ENCODE measurements at places on chromosomes 11 and 22. TPM values are rescaled to one million over a fixed set of nuclear protein-coding genes. Genes with fewer than 3 reads are reported as not detected.

Gene SNX32
- 0.23 TPM for polyA plus RNA-seq

Gene PYGM
- polyA plus RNA-seq: 1.2 TPM

Gene UCP3
- polyA plus RNA-seq: 2.0 TPM

Gene TTC28
- polyA plus RNA-seq: 6.8 TPM

Gene APOA1
- polyA plus RNA-seq: 3.5 TPM

Gene SPTBN2
- polyA plus RNA-seq: 45.9 TPM

Gene LINC01488
- not detected for polyA plus RNA-seq

Gene C1QTNF5
- polyA plus RNA-seq: 27.9 TPM

Gene FXYD6
- polyA plus RNA-seq: 48.0 TPM

Gene APOA5
- polyA plus RNA-seq: 4.0 TPM

Gene KRTAP5-9
- 1.0 TPM for polyA plus RNA-seq

Gene OR56A5
- polyA plus RNA-seq: not detected

DNA sequence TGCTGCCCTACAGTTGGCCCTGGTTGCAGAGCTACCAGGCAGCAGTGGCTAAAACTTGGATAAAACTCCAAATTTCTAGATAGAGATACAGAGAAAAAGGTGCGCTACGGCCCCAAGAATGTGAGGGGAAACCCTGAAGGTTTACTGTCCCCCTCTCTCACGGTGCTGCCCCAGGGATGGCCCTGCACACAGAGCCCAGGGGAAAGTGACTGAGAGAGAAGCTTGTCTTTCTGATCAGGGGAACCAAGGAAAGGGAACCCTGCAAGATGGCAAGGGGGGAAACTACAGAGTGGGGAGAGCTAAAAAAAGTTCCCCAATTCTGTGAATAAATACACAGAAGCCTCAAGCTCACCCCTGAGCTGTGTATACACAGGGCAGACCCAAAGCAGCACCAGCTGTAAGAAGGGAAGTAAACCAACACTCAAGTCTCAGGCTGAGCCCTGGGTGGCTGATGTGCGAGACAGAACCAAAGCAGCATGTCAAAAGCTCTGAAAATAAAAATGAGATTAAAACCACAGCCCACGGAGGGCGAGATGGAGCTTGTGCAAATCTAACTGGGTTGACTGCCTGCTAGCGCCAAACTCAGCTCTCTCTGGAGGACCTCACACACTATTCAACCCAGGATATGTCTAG, 22.1 kb downstream of the GNB1L start:
- H3K4me1 ChIP-seq: no peaks in the 10 kb centered on the region
- no peaks in the 10 kb centered on the region for H3K27me3 ChIP-seq
- H3K27ac ChIP-seq: no peak overlapping the region
- H3K36me3 ChIP-seq: no peaks in the 10 kb centered on the region
- H3K4me3 ChIP-seq: no peak overlapping the region

DNA sequence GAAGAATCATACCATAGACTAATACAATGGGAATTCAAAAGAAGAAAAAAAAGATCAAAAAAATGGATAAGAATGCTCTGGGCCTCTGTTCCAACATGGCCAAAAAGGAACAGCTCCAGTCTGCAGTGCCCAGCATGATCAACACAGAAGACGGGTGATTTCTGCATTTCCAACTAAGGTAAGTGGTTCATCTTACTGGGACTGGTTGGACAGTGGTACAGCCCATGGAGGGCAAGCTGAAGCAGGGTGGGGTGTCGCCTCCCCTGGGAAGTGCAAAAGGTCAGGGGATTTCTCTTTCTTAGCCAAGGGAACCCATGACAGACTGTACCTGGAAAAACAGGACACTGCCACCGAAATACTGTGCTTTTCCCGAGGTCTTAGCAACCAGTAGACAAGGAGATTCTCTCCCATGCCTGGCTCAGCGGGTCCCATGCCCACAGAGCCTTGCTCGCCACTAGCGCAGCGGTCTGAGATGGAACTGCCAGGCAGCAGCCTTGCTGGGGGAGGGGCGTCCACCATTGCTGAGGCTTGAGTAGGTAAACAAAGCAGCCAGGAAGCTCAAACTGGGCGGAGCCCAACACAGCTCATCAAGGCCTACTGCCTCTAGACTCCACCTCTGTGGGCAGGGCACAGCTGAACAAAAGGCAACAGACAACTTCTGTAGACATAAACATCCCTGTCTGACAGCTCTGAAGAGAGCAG, 428.4 kb downstream of the MN1 start:
- H3K4me1 ChIP-seq: peaks cover under 1% of the 10 kb centered on the region
- H3K27ac ChIP-seq: peak overlapping the region; percentile 55
- peak; percentile 84 for DNase-seq
- H3K36me3 ChIP-seq: no peaks in the 10 kb centered on the region
- H3K4me3 ChIP-seq: no peak overlapping the region
- H3K27me3 ChIP-seq: no peaks in the 10 kb centered on the region

- no peaks in the 10 kb centered on the region for H3K36me3 ChIP-seq
- no peak overlapping the region for H3K4me3 ChIP-seq
- no peak overlapping the region for H3K27ac ChIP-seq
- H3K27me3 ChIP-seq: no peaks in the 10 kb centered on the region
These were observed 2.6 kb upstream of the CHADL start for GRCh38 chr22:41243361-41243760.

- H3K4me1 ChIP-seq: no peaks in the 10 kb centered on the region
- no peak overlapping the region for H3K27ac ChIP-seq
- no peaks in the 10 kb centered on the region for H3K27me3 ChIP-seq
- no peak overlapping the region for H3K4me3 ChIP-seq
- DNase-seq: no peak
These were observed 303.0 kb downstream of the CADM1 start for GRCh38 chr11:115201111-115201792.

DNA sequence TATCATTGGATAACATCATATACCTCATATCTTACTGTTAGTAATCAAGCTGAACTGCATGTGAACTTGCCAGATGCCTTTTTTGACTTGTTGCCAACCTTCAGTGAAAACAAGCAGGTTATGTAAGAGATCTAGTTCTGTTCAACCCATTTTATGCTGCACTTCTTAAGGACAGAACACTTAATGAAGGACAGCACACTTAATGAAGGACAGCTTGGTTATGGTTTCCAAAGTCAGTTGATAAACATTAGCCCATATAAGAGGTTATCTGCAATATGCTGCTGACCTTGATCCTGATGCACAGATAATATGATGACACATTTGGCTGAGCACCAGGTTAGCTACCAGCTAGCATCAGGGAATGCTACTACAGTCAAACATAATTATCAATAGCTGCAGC, 358.7 kb upstream of the PDGFD start:
- no peak for DNase-seq
- no peaks in the 10 kb centered on the region for H3K36me3 ChIP-seq
- no peak overlapping the region for H3K27ac ChIP-seq
- no peaks in the 10 kb centered on the region for H3K27me3 ChIP-seq
- H3K4me3 ChIP-seq: no peak overlapping the region
- no peaks in the 10 kb centered on the region for H3K4me1 ChIP-seq

DNA sequence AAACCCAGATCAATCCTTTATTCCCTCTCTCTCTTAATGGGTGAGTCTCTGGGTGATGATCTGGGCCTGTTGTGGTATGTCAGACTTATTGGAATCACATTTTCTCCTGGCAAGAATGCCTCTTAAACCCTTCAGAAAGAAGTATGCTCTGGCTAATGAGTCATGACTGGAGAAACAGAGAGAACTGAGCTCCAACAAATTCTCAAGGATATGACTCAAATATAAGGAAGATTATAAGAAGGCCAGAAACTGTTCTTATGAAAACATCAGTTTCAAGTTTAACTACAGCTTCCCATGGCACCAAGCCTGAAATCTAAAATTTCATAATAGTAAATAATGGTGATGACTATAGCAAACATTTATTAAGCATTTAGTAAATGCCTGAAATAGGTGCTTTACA, 83.9 kb downstream of the OR5AK2 start:
- no peak overlapping the region for H3K4me3 ChIP-seq
- DNase-seq: no peak
- H3K27ac ChIP-seq: no peak overlapping the region
- H3K4me1 ChIP-seq: no peaks in the 10 kb centered on the region
- H3K27me3 ChIP-seq: no peaks in the 10 kb centered on the region

DNA sequence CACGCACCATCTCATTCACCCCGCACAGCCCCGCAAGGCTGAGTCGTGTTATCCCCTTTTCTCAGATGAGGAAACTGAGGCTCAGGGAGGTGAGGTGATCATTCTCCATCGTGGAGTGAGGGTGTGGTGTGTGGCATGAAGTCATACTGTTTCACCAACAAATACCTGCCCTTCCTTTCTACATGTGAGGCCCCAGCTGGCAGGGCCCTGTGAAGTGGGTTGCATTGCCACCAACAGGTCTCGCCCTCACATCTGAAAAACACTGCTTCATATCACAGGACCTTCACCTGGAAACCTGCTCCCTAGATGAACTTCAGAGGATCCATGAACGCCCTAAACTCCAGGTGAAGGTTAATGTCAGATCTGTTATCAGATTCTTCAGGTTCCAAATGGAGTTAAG, 4.3 kb downstream of the SSTR3 start:
- H3K4me1 ChIP-seq: no peaks in the 10 kb centered on the region
- H3K27ac ChIP-seq: no peak overlapping the region
- H3K4me3 ChIP-seq: no peak overlapping the region
- no peaks in the 10 kb centered on the region for H3K36me3 ChIP-seq
- no peaks in the 10 kb centered on the region for H3K27me3 ChIP-seq

- H3K27me3 ChIP-seq: no peaks in the 10 kb centered on the region
- H3K4me1 ChIP-seq: no peaks in the 10 kb centered on the region
- H3K27ac ChIP-seq: no peak overlapping the region
- DNase-seq: no peak
- no peaks in the 10 kb centered on the region for H3K36me3 ChIP-seq
These were observed 114.9 kb downstream of the ARHGAP32 start for GRCh38 chr11:129077191-129077590.

- H3K27ac ChIP-seq: no peak overlapping the region
- H3K4me3 ChIP-seq: no peak overlapping the region
- no peaks in the 10 kb centered on the region for H3K27me3 ChIP-seq
- no peaks in the 10 kb centered on the region for H3K36me3 ChIP-seq
- no peaks in the 10 kb centered on the region for H3K4me1 ChIP-seq
- no peak for DNase-seq
These were observed 40.3 kb upstream of the A4GALT start for GRCh38 chr22:42760806-42761565.

DNA sequence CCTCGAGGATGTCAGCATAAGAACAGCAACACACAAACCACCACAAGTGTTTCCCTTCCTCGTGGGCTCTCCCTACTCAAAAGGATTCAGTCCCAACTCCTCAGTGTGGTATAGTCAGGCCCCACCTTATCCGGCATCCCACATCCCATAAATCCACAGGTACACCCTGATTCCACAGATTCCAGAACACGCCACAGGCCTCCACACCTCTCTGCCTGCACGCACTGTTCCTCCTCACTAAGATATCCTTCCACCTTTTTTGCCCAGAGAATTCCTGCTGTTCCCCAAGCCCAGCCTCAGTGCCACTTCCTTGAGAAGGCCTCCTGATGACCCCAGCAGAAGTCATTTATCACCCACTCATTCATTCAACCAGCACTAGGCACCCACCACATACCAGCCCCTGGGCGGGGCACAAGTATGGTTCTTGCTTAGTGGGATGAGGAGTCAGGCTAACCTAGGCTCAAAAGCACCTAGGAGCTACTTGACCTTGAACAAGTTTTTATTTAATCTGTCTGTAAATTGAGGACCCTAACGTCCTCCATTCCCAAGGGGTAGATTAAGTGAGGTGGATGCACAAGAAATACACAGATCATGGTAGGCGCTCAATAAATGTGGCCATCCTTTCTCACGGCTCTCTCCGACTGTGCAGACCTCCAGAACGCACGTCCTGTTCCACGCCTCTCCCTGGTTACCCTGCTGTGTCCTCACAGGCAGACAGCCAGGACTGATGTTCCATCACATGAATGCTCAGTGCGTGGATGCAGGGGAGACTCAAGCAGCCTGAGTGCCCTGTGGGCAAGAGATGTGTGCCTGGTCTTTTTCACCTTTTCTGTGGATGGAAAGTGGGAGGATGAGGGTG, 2.1 kb upstream of the KCNJ4 start:
- no peak overlapping the region for H3K27ac ChIP-seq
- no peak for DNase-seq
- H3K4me1 ChIP-seq: peaks cover 4% of the 10 kb centered on the region
- H3K4me3 ChIP-seq: no peak overlapping the region

DNA sequence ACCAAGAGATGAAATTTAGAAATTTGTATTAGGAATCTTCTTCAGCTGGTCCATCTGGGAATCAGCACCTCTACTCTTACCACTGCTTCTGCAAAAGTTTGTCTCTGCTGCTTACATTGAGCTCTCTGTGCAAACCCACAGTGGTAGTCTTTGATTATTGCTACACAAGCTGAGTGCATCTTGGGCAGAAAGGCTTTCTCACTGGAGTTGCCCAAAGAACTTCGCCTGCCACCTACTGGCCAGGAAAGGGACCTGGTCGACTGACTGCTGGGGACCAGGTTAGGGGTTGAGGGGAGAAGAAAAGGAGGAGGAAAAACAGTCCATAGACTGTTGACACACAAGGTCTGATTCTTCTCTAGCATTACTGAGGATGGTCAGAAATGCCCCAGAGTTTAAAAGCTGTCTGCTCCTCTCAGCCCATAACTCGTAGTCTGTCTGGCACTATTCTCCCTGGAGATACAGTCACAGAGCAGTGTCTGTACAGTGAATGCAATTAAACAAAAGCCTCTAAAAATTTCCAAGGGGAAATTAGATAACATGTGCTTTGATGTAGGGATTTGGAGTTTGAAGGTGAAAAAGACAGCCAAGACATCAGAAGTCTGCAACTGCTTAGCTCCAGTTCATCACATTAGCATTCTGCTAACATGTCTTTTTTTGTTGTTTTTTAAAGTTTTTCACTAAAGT, 215.0 kb upstream of the CTSC start:
- H3K36me3 ChIP-seq: no peaks in the 10 kb centered on the region
- no peak overlapping the region for H3K27ac ChIP-seq
- no peaks in the 10 kb centered on the region for H3K27me3 ChIP-seq
- DNase-seq: no peak
- no peak overlapping the region for H3K4me3 ChIP-seq
- H3K4me1 ChIP-seq: no peaks in the 10 kb centered on the region

GRCh38 chr11:7501894-7502293, 11.9 kb upstream of the PPFIBP2 start:
- DNase-seq: no peak
- no peak overlapping the region for H3K4me3 ChIP-seq
- no peaks in the 10 kb centered on the region for H3K27me3 ChIP-seq
- no peaks in the 10 kb centered on the region for H3K36me3 ChIP-seq
- no peaks in the 10 kb centered on the region for H3K4me1 ChIP-seq

DNA sequence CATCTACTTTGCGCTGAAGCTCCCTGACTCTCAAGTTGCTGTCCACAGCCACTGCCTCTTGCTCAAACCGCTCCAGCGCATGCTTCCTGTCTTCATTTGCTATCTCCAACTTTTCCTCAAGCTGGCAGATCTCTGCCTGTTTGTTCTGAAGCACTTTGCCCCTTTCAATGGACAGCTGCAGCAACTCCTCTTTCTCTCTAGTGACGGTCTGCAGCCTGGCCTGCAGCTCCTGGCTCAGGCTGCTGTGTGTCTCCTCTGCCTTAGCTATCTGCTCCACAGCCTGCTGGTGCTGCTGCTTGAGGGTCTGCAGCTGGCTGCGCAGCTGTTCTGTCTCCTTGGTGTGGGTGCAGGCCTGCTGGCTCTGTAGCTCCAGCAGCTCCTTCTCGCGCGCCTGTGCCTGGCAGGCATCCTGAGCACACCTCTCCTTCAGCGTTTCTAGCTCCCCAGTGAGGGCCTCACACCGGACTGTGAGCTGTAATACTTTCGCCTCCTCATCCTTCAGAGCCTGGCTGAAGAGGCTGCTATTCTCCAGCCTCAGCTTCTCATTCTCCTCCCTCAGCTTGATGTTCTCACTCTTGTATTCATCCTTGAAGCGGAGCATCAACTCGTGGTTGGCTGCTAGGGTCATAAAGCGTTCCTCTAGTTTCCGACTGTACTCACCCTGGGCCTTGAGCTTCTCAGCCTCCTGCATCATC, 723 bp downstream of the CCDC89 start:
- no peak overlapping the region for H3K27ac ChIP-seq
- peaks cover 5% of the 10 kb centered on the region for H3K4me1 ChIP-seq
- no peak overlapping the region for H3K4me3 ChIP-seq
- H3K27me3 ChIP-seq: no peaks in the 10 kb centered on the region
